NCI-H460 (cell line): ENCODE measurements at places on chromosomes 4 and X. TPM values are rescaled to one million over a fixed set of nuclear protein-coding genes. Genes with fewer than 3 reads are reported as not detected.

DUSP21 gene
- total RNA-seq: not detected in 2 replicates

HSFX4 gene
- total RNA-seq: not detected in 2 replicates

DDIT4L gene
- 46.5 and 48.0 TPM in 2 replicates for total RNA-seq

HTR2C gene
- total RNA-seq: not detected in 2 replicates

FAM9C gene
- total RNA-seq: not detected in 2 replicates

CT45A5 gene
- not detected in 2 replicates for total RNA-seq

TMEM271 gene
- total RNA-seq: not detected in 2 replicates

KIAA1210 gene
- total RNA-seq: not detected in 2 replicates

TCP11X2 gene
- not detected in 2 replicates for total RNA-seq

BCLAF3 gene
- 4.8 and 7.5 TPM in 2 replicates for total RNA-seq

GAGE12E gene
- total RNA-seq: not detected in 2 replicates

DNA sequence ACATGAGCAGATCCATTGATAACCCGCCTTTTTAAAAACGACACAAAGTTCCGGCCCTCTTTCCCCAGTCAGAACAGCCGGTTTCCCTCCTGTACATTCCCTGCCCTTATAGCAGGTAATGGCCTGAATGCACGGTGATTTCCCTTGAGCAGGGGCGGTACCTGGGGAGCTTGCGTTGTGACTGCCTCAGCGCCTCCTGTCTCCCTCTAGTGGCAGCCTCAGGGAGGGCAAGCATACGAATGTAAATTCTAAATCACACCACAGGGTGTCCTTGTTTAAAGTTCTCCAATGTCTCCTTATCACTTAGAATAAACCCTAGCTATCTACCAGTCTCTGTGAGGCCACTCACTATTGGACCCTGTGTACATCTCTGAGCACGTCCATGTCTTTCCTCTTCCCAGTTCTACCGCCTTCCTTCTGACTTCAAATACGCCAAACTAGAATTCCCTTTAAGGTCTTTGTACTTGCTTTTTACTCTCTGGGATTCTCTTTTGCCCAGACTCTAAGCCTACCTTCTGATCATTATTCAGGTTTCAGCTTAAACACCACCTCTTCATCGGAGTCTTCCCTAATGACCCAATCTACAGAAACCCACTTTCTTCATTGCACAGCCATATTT lies 18.4 kb upstream of the LDB2 start:
- DNase-seq: peak; percentile 14

- DNase-seq: no peak
Observed at GRCh38 chr4:5717449-5718158, 6.6 kb downstream of the EVC start.

GRCh38 chr4:8188085-8188484 lies 11.0 kb upstream of the SH3TC1 start:
- no peak for DNase-seq

GRCh38 chrX:2784026-2784425 lies 32.2 kb downstream of the XG start:
- DNase-seq: no peak

- no peak for DNase-seq
Observed at GRCh38 chr4:1032861-1033260, 21.4 kb downstream of the FGFRL1 start.

DNA sequence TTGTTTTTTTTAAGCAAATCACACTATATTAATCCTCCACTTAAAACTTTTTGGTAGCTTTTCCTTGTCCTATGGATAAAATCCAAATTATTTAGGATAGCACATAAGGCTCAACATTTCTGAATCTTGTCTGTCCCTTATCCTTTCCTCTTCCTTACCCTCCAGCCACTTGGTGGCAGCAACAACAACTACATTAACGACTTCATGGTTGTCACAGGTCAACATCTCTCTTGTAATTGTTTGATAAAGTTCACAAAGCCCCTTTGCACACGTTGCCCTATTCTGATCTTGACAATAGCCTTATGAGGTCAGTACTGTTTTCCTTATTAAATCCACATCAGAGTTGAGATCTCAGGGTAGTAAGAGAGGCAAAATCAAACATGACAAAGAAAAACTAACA lies 269.0 kb upstream of the PABPC4L start:
- peak; percentile 11 for DNase-seq

- no peak for DNase-seq
Observed at GRCh38 chr4:55124322-55125076, 896 bp downstream of the KDR start.

DNA sequence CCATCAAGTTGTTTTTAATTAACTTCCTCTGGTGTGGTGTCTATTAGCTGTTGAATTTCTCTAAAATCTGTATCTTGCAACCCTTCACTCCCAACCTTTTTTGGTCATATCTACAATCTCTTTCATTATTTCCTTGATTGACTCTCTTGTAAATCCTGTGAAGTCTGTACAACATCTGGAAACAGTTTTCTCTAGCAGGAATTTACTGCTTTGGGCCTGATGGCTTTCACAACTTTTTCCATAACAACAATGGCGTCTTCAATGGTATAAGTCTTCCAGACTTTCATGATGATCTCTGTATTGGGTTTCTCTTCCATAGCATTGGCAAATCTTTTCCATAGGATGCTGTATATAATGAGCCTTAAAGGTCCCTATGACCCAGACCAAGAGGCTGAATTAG lies 49.0 kb downstream of the TBC1D19 start:
- no peak for DNase-seq

- DNase-seq: no peak
Observed at GRCh38 chr4:181737744-181738143, 505.5 kb upstream of the TENM3 start.

DNA sequence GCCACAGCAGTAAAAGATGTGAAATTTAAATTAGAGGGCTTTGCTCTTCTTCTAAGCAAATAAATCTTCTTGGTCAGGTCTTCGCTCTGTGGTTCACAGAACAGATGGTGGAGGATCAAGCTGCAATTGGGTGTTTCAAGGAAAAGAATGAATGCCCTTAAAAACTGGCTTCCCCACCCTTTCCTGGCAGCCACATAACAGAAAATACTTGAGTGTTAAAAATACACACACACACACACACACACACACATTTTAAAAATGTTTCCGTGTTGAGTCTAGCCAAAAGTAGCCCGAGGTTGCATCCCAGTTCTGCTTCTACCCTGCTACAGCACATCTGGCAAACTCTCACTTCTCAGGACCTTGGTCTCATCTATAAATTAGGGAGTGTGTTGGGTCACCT lies 56.7 kb upstream of the FGFBP2 start:
- DNase-seq: no peak

- DNase-seq: no peak
Observed at GRCh38 chr4:168141733-168142132, 49.4 kb downstream of the ANXA10 start.

- no peak for DNase-seq
Observed at GRCh38 chrX:34584781-34585180, 72.3 kb downstream of the TMEM47 start.

GRCh38 chr4:138021139-138021830 lies 220.9 kb downstream of the SLC7A11 start:
- no peak for DNase-seq

- no peak for DNase-seq
Observed at GRCh38 chr4:2142630-2143427, 83.7 kb downstream of the NAT8L start.
